Left forelimb (tissue), 1 donor: ENCODE measurements at places on chromosomes 1 and 21.

DNA sequence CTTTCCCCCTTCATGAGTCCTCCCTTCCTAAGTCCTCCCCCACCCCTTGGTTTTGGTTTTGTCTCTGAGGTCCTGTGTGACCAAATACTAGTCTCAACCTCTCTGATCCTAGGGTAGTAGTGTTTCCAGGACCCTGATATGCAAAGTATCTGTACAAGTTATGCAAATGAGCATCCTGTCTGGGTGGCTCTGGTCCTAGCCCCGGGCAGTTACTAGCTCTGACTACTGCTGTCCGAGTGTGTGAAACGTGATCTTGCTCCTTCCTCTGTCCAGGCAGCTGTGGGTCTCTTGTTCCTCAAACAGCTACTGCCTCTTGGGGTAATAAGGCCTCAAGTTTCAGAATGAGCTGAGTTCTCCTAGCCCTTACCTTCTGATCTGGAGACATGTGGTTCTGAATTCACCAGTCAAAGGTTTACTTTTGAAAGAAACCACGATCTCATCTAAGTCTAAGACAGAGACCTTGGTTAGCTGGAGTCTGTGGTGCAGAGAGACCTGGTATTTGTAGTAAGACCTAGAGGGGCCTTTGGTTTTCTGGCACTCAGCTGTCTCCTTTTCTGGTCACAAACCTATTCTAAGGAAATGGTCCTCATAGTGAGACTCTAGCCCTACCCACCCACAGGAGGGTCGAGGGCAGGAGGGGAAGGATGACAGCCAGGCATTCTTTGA lies 31.0 kb upstream of the IL19 start:
- DNase-seq: no peak

DNA sequence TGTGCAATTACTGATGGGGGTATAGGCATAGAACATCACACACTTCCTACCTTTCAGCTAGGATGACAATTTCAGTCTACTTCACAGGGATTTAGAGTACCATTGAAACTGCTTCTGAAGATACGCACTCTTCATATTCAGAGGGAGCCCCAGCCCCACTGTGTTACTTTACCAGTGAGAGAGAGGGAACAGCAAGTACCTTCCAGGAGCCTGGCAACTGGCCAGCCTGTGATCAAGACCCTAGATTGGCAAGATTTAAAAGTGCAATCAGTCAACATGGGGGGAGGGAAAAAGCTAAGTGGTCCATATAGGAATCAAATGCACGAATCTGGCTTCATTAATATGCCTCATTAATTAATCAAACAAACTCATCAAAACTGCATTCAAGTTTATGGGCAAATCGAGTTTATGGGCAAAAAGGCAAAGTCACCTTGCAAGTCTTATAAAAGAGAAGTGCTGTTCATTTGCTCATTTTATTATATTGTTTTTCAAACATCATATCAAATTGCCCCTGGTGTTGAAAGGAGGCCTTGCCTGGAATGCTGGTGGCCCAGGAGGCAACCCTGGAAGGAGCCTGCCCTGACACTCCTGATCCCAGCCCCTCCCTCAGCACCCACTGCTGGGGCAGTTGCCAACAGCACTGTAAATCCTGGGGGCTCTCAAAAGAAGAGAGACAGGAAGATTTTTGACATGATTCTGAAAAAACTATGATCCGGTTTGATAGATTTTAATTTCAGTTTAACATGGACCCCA lies 184.9 kb upstream of the DPT start:
- no peak for DNase-seq

- DNase-seq: no peak
Observed at GRCh38 chr1:224739303-224739996, 123.3 kb downstream of the CNIH3 start.

GRCh38 chr1:76291191-76291590 lies 216.6 kb downstream of the ST6GALNAC3 start:
- no peak for DNase-seq

DNA sequence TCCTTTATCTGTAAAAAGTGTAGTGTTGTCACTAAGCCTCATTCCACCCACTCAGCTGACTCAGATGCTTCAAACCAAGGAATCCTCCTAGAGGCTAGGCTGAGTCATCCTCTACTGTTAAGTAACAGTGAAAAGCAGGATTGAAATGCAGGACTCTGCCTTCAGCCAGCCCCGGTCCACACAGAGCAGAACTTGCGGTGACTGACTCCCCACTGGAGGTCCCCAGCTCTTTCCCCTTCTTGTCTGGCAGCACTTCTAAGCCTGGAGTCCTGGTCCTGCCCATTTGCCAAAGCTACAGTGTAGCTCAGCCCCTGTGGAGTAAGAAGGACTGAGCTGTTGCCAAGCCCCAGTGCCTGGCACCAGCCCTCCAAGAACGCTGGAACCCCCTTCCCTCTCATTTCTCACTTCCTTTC lies 1.7 kb downstream of the RAB7B start:
- DNase-seq: no peak

GRCh38 chr1:205339197-205339702 lies 17.5 kb downstream of the KLHDC8A start:
- no peak for DNase-seq

GRCh38 chr1:16338961-16339360 lies 13.3 kb downstream of the FBXO42 start:
- DNase-seq: no peak

DNA sequence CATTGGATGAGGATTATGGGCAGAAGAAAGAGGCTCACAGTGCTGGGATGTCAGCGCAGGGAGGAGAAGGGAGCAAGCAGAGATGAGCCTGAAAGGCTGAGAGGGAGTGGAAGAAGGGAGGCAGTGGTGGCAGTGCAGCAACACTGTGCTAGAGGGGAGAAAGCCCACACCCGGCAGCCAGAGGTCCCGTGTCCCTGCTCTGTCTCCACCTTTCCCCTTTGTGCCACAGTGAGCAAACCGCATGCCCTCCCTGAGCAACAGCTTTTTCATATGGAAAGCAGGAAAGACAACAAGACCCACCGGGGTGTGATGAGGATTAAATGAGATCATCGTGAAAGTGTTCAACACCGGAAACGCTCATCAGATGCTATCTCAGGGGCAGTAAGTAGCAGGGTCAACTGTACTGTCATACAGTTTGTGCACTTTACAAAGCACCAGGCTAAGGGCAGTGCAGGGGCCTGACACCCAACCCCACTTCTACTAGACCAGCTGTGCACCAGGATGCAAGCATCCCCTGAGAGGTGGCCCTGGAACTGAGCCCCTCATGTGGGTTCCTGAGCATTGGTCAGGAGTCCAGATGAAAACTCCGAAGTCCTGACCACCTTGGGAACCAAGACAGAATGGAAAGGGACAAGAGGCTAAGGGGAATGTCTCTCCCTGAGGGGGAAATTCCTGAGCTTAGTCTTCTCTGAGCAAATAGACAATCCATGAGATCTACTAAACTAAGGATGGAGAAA lies 9.1 kb downstream of the NHLH1 start:
- no peak for DNase-seq

GRCh38 chr1:5551274-5551975 lies 440.8 kb downstream of the NPHP4 start:
- no peak for DNase-seq

- DNase-seq: no peak
Observed at GRCh38 chr1:237891979-237892378, 1.3 kb upstream of the ZP4 start.

- DNase-seq: no peak
Observed at GRCh38 chr1:110893908-110894490, 21.1 kb downstream of the CD53 start.

- DNase-seq: no peak
Observed at GRCh38 chr1:229786974-229787610, 161.0 kb downstream of the URB2 start.

- no peak for DNase-seq
Observed at GRCh38 chr1:179151908-179152682, 70.2 kb downstream of the TOR3A start.

- no peak for DNase-seq
Observed at GRCh38 chr21:45559216-45560105, 17.2 kb upstream of the SLC19A1 start.

DNA sequence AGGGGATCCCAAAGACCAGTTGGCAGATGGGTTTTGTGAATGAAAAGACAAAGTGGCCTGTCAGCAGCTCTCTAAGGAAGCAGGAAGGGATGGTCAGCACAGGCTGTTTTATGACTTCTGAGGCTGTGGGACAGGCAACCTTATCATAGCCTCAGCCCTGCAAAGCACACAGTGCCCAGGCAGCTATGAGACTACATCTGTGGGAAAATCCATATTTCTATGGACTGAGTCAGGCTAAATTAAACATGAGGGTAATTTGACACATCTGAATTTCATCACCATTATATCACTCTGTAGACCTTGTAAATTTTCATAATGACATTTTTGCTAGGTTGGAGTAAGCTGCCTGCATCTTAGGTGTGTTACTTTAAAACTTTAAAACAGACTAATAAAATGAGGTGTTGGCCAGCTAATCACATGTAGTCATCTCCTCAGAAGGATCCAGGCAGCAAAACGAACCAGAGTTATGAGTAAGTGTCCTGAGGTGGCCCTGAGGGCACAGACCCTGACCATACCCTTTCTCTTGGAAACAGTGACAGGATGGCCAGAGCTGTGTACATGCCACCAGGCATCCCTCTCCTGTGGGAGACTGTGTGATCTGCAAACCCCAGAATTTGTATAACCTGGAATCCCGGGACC lies 14.6 kb downstream of the NGF start:
- DNase-seq: no peak

- DNase-seq: no peak
Observed at GRCh38 chr1:158951956-158952355, 20.6 kb downstream of the PYHIN1 start.

- DNase-seq: no peak
Observed at GRCh38 chr21:15857740-15858139, 128.0 kb downstream of the USP25 start.

DNA sequence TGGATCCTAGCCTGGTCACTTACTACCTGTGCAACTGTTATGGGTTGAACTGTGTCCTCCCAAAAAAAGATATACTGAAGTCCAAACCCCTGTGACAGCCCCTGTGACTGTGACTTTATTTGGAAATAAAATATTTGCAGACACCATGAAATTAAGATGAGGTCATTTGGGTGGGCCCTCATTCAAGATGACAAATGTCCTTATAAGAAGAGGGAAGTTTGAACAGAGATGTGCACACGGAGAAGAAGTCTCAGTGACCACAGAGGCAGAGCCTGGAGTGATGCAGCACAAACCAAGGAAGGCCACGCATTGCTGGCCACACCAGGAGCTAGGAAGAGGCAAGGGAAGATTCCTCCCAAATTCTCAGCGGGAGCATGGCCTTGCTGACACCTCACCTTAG lies 249.7 kb upstream of the RUNX1 start:
- DNase-seq: no peak
